ELF-1 (cell line): ENCODE measurements at places on chromosomes 3 and 15.

GRCh38 chr3:30186741-30187219, 419.6 kb upstream of the TGFBR2 start:
- DNase-seq = no peak

GRCh38 chr3:128123156-128123537, 465 bp downstream of the RUVBL1 start:
- no peak for DNase-seq

GRCh38 chr3:38644016-38644661, 5.3 kb downstream of the SCN5A start:
- DNase-seq = no peak

DNA sequence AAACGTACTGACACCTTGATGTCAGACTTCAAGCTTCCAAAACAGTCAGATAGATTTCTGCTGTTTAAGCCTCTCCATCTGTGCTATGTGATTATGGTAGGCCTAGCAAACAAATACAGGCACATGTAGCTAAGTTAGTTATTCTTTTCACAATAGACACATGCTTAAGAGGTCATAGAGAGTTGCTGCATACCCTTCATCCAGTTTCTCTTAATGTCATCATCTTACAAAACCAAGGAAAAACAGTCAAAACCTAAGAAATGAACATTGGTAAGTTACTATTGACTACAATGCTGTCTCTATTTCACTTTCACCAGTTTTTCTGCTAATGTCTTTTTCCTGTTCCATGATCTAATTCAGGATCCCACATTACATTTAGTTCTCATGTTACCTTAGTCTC, 946.8 kb downstream of the TUSC7 start:
- DNase-seq = no peak

DNA sequence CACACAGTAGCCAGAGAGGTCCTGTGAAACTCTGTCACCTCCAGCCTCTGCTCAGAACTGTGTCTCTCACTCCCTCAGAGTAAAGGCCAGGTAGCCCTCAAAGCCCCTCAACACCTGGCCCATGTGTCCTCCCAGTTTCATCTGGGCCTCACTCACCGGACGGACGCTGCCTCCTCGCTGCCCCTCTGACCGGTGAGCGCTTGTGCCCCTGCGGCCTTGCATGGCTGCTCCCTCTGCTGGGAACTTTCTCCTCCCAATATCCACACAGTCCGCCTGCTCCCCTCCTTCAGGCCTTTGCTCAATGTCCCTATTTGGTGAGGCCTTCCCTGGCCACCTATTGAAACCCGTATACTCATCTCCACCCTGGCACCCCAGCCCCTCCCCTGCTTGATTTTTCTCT, 36.8 kb upstream of the TRH start:
- DNase-seq = peak; percentile 46

DNA sequence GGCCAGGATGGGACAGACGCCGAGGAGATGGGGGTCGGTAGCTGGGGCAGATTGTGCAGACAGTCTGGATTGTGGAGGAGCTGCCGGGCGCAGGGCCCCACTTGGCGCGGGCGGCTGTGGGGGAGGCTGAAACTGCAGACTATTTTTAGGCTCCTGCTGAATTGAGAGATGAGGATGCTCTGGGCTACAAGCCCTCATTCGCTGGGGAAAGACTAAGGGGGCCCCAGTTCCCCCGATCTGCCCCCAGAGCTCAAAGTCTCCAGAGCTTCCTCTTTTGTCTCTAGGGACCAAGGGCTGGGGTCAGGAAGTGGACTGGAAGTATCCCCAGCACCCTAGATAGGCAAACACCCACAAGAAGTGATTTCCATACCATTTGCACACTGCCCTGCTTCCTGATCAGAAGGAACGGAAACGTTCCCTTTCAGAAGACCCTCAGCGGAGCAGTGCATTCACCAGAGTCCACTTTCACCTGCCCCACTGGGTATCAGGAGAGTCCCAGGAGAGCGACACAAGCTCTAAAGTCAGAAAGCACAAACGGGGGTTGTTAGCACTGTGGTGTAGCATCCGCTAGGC, 29.7 kb downstream of the SEMA7A start:
- DNase-seq = no peak

DNA sequence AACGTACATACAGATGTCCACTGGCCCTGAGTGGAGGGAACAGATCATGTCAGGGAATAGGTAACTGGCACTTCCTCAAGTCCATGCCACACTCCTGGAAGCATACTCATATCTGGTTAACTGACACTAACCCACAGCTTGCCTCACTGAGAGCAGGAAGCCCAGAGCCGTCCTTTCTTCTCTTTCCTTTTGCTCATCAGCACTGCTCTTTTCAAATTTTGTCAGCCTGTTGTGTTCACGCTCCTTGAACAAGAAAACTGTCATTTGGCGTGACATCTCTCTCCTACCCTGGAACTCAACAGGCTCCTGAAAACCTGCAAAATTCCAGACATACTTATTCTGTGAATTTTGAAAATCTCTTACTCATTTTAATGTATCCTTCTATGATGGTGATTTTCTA, 360.2 kb downstream of the MAGI1 start:
- no peak for DNase-seq

- no peak for DNase-seq
Measured at GRCh38 chr15:90597577-90597976, 67.9 kb downstream of the CRTC3 start.

GRCh38 chr15:88656760-88657221, 18.0 kb downstream of the ISG20 start:
- DNase-seq = no peak

DNA sequence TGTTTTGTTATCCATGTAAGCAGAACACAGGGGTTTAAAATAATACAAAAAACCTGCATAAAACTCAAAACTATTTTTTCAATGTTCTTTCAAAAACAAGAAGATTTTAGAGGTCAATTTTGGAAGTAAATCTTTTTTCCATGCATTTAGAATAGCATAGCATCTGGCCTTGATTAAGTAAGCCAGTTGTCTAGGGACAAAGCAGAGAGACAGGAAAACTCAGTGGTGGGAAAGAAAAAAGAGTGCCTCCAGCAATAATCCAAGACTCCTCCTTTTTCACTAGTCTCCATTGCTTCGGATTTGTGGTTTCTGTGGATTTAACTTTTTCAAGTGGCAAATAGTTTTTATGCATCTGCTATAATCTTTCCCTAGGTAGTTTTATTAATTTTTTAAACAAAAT, 88.9 kb downstream of the SUCNR1 start:
- DNase-seq = no peak

- DNase-seq = no peak
Measured at GRCh38 chr3:9901967-9902366, 681 bp upstream of the IL17RE start.

DNA sequence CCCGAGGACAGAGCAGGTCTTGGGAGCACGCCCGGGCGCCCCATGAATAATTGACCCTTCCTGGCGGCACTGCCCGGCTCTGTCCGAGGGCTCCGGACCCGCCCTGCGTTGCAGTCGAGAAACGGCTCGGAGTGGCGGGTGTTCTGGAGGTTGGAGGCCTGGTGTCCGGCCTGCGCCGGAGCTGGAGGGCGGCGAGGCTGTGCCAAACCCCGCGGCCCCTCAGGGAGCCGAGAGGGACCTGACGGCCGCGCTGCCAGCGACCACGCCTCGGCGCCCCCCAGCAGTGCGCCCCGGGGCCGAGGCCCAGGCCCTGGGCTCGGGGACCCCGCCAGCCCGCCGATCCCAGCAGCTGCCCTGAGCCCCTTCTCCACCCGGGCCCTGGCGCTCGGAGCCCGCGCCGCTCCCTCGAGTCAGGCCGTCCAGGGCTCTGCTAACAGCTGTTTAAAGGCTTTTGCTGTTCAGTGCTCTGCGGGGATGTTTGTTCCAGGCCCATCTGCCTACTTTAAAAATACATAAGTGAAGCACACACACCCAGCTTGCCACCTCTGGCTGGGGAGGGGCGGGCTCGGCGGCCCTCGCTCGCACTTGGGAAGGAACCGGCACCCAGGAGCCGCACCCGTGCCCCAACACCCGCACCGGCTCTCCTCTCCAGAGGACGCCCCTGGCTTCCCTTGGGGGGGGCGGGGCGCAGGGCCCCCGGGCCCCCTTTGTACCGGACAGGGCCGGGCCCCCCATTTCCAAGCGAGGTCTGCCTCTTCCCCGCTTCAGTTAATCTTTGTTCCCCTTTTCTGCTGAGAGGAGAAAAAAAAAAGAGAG, 730 bp upstream of the ZNF710 start:
- DNase-seq = peak; percentile 49

DNA sequence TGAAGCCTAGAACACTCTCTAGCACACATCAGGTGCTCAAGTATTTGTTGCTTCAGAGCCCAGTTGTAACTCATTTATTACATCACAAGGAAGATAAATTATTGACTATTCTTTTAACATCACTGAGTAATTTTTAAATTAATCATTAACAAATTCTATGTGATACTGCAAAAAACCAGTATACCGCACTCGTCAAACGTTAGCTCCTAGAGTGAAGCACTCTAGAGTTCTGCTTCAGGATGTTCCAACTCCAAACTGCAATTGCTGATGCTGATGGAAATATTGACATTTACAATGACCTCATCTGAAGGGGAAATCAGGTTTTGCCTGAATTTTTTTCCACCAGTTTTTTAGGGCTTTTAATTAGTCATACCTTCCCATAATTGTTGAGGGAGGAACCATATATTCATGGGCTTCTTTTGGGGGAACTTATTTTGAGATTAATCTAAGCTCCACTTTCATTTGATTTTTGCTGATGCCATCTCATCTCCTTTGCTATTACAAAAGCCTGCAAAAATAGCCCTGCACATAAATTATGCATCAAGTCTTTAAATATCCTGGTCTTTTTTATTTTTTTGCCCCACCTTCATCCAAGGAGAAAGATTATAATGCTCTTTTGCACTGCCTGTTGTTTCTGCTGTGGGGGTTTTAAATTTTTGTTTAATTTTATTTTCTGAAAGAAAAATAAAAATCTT, 123.0 kb upstream of the STAC start:
- DNase-seq = no peak

GRCh38 chr3:100526613-100527346, 34.4 kb downstream of the TMEM45A start:
- DNase-seq = no peak

DNA sequence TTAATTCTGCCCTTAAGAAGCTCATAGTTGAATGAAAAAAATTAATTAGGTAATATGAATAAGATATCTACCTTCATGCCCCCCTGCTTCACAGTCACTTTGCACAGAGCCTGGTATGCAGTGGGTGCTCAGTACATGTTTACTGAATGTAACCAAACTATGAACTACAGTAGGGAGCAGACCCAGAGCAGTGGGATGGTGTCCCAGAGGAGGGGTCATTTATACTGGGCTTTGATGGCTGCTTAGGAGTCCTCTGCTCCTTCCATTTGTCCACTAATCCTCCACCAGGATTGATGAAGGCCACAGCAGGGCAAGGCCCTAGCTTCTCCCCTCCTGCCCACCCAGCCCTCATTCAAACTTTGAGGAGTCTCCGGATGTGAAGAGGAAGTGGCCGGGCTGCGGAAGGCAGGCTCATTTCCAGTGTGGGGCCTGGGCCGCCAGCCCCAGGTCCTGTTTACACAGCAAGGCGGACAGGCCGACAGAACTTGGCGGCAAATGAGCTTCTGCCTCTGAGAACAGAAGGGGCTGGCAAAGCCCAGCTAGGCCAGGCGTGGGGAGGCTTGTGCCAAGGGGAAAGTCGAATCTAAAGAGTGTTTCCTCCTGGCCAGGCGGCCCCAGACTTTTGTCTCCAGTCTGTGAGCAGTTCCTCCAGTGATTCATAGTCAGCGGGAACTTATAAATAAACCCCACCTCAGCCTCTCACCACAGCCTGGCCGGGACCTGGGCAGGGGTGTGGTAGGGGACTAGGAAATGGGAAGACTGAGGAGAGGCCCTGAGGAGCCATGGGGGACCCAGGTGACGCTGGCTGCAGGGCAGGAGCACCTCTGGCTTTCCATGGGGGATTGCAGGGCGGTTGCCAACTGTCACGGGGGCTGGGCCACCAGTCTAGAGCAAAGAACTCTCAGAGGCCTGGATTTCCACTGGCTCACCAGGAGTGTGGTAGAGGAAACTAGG, 51.6 kb upstream of the LCTL start:
- DNase-seq = peak; percentile 43

DNA sequence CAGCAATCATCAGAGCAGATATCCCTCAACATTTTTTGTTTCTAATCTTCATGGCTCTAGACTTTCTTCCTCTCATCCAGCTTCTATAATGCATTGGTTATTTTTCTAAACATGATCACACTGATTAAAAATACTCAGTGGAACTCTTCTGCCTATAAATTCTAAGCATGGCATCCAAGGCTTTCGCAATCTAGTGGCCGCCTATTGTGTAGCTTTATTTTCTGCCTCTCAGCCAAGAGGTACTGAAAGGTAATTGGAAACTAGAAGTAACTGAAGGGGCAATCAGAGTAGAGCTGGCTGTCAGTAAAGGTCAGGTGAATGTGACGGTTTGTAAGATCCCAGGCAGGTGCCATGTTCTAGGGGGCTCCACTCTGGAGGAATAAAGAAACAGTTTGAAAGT, 33.4 kb downstream of the OXSM start:
- DNase-seq = no peak

GRCh38 chr3:52681596-52681995, 4.1 kb downstream of the PBRM1 start:
- DNase-seq = no peak

DNA sequence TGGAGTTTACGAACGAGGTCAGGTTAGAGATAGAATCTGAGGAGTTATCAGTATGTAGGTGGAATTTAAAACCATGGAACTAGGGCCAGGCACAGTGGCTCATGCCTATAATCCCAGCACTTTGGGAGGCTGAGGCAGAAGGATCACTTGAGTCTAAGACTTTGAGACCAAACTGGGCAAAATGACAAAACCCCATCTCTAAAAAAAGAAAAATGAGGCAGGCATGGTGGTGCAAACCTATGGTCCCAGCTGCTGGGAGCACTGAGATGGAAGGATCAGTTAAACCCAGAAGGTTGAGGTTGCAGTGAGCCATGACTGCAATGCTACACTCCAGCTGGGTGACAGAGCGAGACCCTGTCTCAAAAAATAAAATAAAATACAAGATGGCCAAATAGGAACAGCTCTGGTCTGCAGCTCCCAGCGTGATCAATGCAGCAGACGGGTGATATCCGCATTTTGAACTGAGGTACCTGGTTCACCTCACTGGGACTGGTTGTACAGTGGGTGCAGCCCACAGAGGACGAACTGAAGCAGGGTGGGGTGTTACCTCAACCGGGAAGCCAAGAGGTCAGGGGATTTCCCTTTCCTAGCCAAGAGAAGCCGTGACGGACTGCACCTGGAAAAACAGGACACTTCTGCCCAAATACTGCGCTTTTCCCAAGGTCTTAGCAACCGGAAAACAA, 33.3 kb downstream of the ZMAT3 start:
- no peak for DNase-seq

- DNase-seq = no peak
Measured at GRCh38 chr3:64082411-64082810, 59.1 kb upstream of the PSMD6 start.
